DMS53 (cell line): ENCODE measurements at places on chromosomes 3 and 15.
A peak's percentile ranks its signal among the peaks of the same experiment; 100 is the strongest.

DNA sequence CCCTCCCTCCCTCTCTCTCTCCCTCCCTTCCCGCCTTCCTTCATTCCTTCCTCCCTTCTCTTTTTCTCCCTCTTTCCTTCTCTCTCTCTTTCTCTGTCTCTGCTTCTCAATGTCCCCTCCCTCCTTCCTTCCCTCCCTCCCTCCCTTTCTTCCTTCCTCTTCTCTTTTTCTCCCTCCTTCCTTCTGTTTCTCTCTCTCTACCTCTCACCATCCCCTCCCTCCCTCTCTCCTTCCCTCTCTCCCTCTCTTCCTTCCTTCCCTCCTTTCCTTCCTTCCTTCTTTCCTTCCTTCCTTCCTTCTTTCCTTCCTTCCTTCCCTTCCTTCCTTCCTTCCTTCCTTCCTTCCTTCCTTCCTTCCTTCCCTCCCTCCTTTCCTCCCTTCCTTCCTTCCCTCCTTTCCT is 504.6 kb downstream of the EPHA3 start:
- DNase-seq = no peak

DNA sequence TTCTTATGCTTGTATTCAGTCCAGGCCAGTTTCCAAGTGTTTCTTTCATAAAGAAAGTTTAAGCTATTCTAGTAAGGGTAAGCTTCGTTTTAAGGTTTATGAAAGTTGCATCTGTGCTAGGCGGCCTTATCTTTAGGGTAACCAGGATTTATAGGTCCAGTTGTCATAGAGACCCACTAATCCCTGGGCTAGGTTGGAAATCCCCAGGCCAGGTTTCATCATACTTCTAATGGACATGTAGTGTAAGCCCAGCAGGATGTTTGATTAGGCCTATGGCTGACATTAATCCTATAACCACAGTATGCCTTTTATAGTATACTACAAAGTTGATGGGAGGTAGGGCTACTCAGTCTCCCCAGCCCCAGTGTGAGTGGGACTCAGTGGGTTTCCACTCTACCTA is 312.4 kb downstream of the CACNA2D3 start:
- DNase-seq = no peak

- DNase-seq = no peak
These were observed 232.7 kb upstream of the ATP10A start for GRCh38 chr15:26095710-26096330.

GRCh38 chr3:25338158-25338725 is 89.8 kb upstream of the RARB start:
- DNase-seq = no peak

GRCh38 chr3:58025837-58026569 is 17.8 kb downstream of the FLNB start:
- DNase-seq = peak; percentile 89

- DNase-seq = no peak
These were observed 31.4 kb upstream of the ZBTB38 start for GRCh38 chr3:141336672-141337522.

DNA sequence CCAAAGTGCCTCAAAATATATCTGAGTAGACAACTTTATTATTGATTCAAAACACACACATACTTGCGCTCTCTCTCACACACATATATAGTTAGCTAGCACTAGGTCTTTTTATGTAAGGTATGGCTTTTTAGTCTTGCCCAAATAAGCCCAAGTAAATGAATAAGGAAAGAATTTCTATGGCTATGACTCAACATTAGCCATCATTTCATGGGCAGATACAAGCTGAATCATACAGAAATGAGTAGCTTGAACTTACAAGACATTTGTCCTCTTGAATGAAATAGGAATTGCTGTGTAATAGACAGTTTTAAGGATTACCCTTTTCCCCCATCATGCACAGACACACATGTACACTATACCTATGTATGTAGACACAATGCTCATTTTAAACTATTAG is 4.9 kb downstream of the CADPS start:
- DNase-seq = no peak

DNA sequence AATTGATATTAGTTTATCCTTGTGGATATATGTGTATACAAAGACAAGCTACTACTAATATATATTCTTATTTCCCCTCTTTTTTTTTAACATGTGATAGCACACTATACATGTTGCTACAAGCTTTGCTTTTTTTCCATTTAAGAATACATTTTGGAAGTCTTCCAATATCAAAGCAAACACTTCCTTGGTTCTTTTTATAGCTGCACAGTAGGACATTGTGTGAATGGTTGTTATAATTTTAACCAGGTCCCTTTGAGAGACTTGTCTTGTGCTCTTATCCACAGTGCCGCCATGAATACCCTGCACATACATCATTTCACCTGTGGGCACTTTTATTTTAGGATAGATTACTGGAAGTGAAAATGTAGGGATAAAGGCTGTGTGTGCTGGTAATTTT is 88.7 kb downstream of the CACNA2D3 start:
- DNase-seq = no peak

- DNase-seq = no peak
These were observed 11.2 kb upstream of the KLHL40 start for GRCh38 chr3:42674146-42674545.

- peak; percentile 80 for DNase-seq
These were observed 30.9 kb downstream of the CCNL1 start for GRCh38 chr3:157128771-157129681.

- DNase-seq = no peak
These were observed 12.9 kb downstream of the SNAPC5 start for GRCh38 chr15:66484539-66485112.

GRCh38 chr3:127688416-127689265 is 15.9 kb downstream of the ABTB1 start:
- no peak for DNase-seq

- no peak for DNase-seq
These were observed 239.8 kb downstream of the STAG1 start for GRCh38 chr3:136512381-136512780.
